ENCODE measurements at places on chromosomes 1 and 21.

DNA sequence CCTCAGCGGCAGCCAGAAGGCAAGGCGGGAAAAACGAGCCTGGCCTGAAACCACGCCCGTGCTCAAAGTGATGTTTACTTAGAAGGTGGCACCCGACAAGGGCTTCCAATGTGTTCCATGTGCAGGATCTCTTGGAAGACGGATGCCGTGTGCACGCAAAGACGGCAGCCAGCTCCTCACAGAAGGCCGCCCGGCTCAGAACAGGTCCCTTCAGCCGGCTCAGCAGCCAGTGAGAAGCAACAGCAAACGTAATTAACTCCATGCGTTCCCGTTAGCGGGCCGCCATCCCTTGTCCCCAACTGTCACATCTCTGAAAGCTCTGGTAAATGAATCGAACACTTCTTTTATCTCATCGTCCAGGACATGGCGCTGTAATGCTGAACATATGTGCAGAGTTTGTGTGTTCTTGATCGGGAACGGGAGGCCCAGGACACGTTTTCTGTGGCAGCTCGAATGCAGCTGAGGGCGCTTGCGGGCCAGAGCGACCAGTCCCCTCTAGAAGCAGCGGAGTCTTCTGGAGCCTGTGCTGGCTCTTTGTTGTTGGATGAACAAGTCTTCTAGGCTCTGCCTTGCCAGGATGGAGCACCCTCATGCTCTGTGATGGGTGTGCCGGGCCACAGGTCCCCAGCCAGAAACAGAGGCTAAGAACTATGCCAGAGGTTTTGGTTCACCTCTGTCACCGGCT, 94.6 kb upstream of the ARHGEF16 start:
- peak; percentile 48 for DNase-seq

DNA sequence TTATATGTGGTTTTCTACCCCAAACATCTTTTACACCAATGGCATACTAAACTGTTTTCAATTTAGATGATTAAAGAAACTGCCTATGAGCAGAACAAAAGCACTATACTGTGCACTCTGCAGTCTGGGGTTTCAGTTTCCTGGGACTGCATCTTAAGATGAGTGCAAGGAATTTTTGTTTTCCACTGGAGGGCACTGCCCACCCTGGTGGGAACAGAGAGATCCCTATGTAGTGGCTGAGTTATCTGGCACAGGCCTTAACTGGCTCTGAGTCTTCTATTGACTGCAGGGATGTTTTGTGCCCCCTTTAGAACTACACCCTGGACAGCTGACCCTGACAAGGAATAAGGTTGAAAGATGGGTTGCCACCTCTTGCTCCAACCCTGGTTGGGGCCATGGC, 12.0 kb downstream of the PROK1 start:
- DNase-seq: no peak

DNA sequence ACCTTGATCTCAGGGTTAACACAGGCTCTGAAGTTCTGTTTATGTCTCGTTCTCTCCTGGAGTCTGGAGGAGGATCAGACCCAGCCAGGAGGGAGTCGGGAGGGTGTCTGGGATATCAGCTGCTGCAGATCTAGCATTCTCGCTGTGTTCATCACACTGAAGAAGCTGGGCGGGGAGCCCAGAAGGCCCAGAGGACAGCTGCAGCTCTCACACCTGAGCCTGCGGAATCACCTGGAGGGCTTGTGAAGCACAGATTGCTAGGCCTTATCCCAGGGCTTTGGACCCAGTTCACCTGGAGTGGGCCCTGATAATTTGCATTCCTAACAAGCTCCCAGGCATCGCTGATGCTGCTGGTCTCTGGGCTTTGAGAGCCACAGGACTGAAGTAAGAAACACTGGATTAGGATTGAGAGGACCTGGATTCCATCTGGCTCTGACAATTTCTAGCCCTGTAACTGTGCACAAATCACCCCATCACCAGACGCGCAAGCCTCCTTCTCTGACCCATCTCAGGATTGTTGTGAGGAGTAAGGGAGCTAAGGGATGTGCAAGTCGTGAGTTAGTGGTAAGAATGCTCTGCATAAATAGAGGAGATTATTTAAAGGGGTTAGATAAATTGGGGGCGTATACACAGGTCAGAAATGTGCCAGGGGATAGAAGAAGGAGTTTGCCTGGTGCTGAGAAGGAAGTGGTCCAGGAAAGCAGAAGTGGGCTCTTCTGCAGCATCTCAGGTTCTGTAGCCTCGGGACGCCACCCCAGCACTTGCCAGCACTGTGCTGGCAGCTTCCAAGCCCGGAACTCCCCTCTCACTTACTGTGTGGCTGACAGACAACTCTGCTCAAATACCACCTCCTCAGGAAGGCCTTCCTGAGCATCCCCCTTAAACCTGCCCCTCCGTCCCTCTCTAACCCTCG, 19.1 kb downstream of the ABCA4 start:
- DNase-seq: no peak

DNA sequence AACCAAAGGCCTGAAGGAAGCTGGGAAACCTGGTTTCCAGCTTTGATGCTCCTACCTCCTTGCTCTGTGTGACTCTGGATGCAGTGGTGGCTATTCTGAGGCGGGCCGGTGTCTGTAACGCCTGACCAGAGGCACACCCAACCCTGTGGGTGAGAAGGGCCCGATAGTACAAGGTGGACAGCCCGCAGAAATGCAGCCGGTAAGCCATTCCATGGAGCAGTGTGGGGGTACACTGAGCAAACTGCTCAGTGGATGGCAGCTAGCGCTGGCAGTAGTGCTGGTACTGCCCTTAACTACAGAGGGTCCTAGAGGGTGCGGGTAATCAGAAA, 36.0 kb downstream of the AHDC1 start:
- DNase-seq: no peak

- no peak for DNase-seq
Observed at GRCh38 chr1:44798481-44799365, 1.5 kb upstream of the PLK3 start.

GRCh38 chr1:96473791-96474434, 247.7 kb upstream of the PTBP2 start:
- DNase-seq: no peak

- no peak for DNase-seq
Observed at GRCh38 chr1:170768929-170769328, 105.0 kb downstream of the PRRX1 start.

DNA sequence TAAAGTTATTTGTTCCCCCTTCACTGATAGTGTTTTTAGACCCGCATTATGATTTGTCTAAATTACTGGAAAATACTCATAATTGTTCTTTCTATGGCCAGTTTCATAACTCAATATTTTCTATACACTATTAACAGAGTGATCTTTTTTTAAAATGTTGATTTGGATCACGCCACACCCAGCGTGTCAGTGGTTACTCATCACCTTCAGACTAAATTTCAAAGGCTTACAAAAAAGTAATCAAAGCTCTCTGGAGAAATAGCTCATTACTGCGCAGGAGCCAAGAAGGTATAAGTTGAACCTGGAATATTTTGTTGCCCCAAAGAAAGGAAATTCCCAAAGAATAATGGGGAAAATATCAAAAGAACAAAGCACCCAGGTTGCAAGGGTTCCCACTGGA, 104.9 kb downstream of the EVI5 start:
- DNase-seq: no peak

- no peak for DNase-seq
Observed at GRCh38 chr1:29388884-29389283, 152.6 kb downstream of the PTPRU start.

DNA sequence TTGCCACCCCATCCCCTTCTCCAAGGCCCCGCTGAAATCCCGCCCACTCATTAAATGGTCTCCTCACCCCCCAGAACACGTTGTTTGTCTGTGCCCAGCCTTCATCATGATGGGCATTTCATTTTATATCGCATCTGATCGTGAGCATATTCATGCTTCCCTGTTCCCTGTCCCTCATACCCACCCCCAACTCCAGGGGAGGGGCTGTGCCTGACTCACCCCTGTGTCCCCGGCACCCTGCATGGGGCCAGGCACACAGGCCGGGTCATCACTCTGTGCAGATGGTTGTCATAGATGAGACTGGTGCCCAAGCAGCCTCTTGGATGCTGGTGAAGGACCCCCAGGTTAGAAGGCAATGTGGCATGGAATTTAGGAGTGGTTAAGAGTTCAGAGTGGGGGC, 11.0 kb downstream of the CAMK2N1 start:
- no peak for DNase-seq

DNA sequence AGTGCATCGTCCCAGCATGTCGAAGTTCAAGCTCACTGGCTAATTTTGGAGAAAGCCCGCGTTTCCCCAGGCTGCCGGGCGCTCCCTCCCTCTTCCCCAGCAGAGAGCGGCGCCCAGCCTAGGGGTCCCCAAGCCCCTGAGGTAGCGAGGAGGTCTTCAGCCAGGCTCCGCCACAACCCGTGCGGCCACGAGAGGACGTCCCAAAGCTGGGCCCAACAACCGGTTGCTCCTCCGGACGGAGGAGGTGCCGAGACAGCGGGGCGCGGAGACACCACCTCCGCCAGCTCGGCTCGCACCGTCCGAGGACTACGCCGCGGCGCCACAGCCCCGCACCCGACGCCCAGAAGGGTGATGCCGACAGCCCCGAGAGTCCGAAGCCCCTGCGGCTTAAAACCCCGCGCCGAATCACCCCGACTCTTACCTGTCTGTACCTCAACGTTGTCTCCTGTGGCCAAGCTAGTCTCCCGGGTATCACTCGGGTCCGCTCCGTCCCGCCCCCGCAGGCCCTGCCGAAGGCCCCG, at the start of gene DENND2C:
TSS of gene DENND2C (minus strand) at position 488 of the 521 bp plus-strand sequence. CDS start 44,065 bp downstream, outside the sequence.
- DNase-seq: no peak

Measured in NCI-H187 (cell line).